ENCODE measurements at places on chromosomes 11 and 22. TPM values are rescaled to one million over a fixed set of nuclear protein-coding genes. Genes with fewer than 3 reads are reported as not detected.
A peak's percentile ranks its signal among the peaks of the same experiment; 100 is the strongest.

INCENP gene
- polyA plus RNA-seq: 2.1 TPM

- no peak for DNase-seq
Observed at GRCh38 chr22:38244106-38244505, 28.7 kb downstream of the TMEM184B start.

BDNF gene
- polyA plus RNA-seq: 0.16 TPM

CASP4 gene
- polyA plus RNA-seq: 19.0 TPM

DNA sequence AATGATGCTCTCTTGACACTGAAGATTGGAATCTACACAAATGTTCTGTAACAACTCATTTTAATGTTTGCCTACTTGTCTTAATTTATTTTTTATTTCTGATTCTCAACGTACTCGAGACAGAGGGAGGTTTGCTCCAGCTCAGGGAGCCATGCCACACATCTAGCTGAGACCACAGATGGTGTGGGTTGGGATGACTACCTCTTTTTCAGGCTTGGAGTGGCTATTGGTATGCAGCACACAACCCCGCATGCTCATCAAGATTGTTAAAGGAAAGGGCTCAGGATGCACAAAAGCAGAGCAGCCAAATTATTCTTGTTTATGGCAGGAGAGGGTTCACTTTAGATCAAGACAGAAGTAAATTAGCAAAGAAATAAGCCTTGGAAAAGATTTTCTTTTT, 424.5 kb downstream of the OPCML start:
- no peak for DNase-seq

LYVE1 gene
- 18.2 TPM for polyA plus RNA-seq

DNA sequence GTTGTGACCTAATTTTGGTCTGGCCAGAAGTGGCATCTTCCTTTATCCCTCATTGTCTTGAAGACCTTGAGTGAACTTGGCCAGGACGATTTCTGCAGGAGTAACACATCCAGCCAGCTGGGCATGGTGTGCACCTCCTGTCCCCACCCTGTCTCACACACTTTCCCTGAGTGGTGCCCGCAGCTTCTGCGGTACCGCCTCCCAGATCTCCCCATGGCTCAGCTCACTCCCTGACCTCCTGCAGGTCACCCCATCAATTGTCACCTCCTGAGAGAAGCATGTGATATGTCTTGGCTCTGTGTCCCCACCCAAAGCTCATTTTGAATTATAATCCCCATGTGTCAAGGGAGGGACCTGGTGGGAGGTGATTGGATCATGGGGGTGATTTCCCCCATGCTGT, 50.2 kb upstream of the TP53I11 start:
- DNase-seq: no peak

LINC01488 gene
- polyA plus RNA-seq: 0.59 TPM

CRYBB2 gene
- not detected for polyA plus RNA-seq

DNA sequence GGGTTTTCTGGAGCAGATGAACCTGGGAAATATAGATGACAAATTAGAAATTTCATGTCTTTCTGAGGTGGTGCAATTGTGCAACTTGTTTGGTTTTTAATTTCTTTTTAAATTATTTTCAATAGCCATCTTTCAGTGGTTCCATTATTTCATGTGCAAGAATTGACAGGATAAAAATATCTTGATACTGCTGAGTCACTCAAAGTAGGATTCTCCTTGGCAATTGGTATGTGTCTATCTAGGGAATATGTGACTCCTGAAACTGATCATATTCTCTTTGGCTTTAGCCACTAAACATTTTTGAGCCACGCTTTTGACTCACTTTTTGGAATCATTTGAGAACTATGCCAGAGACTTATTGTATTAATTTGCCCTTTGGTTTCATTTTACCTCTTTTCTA, 331.5 kb downstream of the KCNA4 start:
- DNase-seq: no peak

GRCh38 chr11:76653012-76653673, 17.4 kb downstream of the LRRC32 start:
- no peak for DNase-seq

DNA sequence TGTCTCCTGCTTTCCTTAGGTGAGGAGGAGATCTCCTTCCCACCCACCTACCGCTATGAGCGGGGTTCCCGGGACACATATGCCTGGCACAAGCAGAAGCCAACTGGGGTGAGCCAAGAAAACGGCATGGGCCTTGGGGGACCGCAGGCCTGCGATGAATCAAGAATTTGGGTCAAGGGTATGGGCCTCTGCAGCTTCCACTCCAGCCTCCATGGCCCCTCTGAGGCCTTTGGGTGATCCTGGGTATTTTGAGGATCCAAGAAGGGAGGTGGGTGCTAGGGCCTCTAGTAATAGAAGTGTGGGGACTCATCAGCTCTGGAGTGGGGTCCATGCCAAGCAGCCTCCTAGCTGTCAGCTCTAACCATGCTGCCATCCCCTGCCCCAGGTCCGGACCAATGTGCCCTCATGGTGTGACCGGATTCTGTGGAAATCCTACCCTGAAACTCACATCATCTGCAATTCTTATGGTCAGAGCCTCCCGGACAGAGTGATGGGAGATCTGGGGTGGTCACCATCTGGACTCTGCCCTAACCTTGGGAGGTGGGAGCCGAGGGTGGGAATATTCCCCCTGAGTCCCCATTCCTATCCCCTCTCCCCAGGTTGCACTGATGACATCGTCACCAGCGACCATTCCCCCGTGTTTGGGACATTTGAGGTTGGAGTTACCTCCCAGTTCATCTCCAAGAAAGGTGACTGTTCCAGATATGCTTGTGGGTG, 8.6 kb downstream of the INPPL1 start:
- no peak for DNase-seq

POLR2F gene
- polyA plus RNA-seq: 200 TPM

- DNase-seq: peak; percentile 47
Observed at GRCh38 chr11:65316227-65317024, 1.8 kb downstream of the CDC42EP2 start.

DNA sequence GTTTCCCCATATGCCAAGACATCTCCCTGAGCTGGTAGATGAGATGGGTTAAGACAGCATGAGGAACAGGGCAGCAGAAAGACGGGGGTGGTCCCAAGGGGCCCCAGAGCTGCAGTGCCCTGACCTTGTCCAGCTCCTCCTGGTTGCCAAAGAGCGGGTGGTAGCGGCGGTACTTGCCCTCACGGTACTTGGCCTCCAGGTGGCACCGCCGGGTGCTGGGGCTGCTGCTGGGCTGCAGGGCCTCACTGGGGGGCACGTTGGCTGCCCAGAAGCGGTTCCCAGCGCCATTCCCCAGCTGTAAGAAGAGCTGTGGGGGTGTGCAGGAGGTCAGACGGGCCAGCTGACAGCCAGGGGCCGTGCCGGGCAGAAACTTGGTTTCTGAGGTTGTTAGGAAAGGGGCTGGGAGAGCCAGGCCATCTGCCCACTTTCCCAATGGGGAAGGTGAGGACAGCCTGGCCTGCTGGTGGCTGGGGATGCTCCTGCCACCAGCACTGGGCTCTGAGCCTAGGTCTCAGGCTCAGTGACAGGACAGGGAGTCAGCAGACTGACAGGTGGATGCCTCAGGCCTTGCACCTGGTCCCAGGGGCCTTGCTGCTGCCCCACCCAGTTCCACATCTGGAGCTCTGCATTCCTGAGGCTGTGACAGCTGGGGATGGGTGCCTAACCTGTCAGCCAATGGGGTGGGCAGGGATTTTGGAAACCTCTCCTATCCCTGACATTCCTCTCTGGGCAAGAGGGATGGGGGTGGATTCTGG, 30.0 kb upstream of the PDE2A start:
- no peak for DNase-seq

- no peak for DNase-seq
Observed at GRCh38 chr11:112590764-112591163, 330.1 kb upstream of the PLET1 start.

DNA sequence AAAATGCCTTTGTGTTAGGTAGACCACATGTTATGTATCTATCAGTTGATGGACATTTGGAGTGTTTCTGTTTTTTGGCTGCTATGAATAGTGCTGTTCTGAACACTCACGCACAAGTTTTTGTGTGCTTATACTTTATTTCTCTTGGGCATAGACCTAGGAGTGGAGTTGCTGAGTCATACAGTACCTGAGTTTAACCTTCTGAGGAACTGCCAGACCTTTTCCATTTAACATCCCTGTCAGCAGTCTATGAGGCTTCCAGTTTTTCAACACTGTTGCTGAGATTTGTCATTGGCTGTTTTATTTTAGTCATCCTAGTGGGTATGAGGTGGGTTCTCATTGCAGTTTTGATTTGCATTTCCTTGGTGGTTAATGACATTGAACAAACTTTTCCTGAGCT, 4.4 kb downstream of the CTTN start:
- DNase-seq: no peak

- no peak for DNase-seq
Observed at GRCh38 chr22:31128156-31128555, 5.4 kb downstream of the INPP5J start.

DNA sequence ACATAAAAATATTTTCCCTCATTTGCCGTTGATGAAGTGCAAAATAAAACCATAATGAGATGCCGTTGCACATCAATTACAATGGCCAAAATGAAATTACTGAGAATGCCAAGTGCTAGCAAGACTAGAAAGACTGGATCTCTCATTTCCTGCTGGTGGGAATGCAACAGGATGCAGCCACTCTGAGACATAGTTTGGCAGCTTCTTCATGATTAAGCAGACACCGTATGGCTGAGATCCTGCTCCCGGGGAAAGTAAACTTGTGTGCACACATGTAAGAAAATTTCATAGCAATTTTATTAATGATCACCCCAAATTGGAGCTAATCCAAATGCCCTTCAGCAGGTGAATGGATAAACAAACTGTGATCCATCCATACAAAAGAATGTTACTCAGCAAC, 1013.2 kb downstream of the TBC1D22A start:
- DNase-seq: no peak

- DNase-seq: no peak
Observed at GRCh38 chr11:118214210-118214914, 10.4 kb downstream of the JAML start.

DNA sequence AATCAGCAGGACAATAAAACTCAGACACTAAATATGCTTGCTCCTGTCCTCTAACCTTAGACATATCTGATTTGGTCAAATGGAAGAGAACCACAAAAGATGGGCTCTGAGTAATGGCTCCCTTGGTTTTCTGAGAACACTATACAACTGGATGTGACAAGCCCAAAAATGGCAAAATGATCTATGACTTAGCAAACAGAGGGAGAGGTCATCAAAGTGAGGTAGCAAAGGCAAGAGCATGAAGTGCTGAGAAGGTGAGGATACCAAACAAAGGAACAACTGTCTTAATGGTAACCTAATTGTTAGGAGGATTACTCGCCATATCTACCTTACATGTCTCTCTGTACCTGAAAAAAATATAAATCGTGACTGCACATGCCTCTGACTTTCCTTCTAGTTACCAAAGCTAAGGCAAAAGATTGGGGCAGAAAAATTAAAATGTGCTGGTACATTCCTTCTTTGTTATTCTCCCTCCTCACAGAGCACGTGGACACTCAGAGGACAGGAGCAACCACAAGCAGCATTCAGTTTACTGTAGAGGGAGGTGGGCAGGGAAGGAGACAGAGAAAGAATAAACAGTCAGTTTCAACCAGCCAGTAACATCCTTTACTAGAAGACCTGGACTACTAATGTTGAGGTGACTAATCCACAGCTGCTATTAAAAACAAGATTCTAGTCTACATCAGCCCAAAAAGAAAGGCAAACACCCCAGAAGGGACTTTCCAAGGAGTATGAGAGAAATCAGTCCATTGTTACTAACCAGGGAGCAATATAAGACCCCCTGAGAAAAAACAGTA, 88.8 kb downstream of the AMBRA1 start:
- no peak for DNase-seq

DNA sequence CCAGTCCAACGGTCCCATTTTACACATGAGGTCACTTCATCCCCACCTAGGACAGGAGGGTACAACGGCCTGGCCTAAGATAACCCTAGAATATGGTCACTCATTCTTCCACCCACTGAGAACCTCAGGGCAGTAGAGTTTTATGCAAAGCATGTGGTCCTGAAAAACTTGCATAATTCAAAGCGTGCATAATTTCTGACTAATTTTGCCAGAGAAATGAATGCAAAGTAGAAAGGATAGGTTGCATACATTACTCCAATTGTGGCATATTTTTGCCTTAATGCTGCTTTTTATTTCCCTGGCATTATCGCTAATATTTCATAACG, 32.5 kb upstream of the SLC35C1 start:
- DNase-seq: no peak

ADAMTS8 gene
- polyA plus RNA-seq: 2.1 TPM

- DNase-seq: no peak
Observed at GRCh38 chr11:131074573-131074972, 158.3 kb upstream of the SNX19 start.

UBASH3B gene
- 1.4 TPM for polyA plus RNA-seq

- DNase-seq: no peak
Observed at GRCh38 chr11:102603576-102603975, 21.6 kb downstream of the MMP20 start.

DNA sequence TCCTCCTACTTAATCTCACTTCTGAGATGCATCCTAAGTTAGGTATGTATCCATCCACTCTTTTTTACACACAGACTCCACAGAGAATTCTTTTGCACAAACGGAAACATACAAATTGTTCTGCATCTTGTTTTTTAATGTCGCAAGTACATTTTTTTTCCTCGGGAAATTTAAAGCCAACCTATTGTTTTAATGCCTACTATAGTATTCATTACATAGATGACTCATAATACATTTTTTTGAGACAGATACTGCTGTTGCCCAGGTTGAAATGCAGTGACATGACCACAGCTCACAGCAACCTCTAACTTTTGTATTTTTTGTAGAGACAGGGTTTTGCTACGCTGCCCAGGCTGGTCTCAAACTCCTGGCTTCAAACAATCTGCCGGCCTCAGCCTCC, 90.8 kb upstream of the TMEM45B start:
- no peak for DNase-seq

VSIG2 gene
- polyA plus RNA-seq: 0.55 TPM

DNA sequence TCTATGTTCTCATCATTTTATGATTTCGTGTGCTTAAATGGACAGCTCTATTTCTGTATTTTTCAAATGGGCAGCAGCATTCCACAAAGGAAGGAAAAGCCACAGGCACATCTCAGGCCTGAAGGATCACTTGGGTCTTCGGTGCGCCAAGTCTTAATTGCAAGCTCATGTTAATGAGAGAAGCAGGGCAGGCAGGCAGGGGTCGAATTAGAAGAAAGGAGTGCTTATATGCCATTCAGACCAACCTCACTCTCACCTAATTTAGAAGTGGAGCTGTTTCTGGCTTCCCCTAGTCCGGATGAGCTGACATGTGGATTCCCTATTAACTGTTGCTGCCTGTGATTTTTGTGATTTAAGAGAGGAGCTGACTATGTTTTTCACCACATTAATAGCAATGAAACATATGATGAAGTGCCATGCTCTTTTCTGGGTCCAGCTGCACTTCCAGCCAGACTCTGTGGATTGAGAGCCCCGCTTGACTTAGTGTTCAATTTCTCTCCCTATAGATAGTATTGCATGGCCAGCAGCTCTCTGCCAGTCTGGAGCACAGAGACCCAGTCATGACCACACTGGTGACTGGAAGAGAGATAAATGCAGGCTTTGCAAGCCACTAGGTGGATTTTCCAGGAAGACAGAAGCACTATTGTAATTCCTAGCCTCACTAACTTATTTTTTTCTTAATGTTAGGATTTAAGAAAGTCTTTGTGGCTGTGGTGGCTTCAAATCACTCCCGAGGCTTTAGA, 373.9 kb upstream of the FAT3 start:
- no peak for DNase-seq

All from heart right ventricle (tissue), 16 donors.